ENCODE measurements at places on chromosomes 7 and 10.

DNA sequence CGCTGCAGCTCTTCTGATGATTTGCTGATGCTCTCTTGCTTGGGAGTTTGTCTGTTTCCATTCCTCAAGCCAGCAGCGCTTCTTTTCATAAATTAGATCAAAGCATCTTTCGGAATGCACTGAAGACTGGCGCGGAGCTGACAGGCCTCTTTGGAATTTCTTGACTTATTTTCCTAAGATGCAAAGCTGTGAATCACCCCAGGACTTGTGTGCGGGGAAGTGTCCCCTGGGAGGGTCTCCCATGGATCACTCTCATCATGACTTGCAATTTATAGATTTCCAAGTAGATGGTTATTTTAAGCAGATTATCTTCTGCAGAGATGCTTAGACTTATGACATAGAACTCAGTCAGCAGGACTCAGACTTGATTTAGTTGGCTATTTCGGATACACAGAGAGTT, 467.2 kb downstream of the TCERG1L start:
- no peak for DNase-seq

DNA sequence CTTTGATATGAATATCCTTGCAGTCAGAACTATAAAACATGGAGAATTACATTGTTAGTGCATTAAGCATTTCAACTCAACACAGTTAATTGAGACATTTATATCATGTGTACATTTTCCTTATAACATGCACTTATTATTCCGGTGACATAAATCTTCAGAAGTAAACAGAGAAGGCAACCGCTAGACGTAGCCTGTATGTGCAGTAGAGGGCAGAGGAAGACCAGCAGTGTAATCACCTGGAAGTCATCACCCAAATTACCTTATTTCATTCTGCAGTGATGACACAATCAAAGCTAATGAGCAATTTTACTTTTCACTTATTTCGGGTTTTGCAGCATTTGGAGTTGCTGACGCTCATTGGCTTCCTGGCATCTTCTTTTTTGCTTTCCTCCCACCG, 394.6 kb downstream of the SDK1 start:
- DNase-seq, result peak; percentile 3

- DNase-seq, result no peak
These were observed 18.9 kb upstream of the DNAJC1 start for GRCh38 chr10:22022257-22023032.

- DNase-seq, result no peak
These were observed 72.2 kb downstream of the DAGLB start for GRCh38 chr7:6375348-6376101.

GRCh38 chr7:127251036-127251464, 1.7 kb downstream of the GRM8 start:
- no peak for DNase-seq

Data from midbrain (tissue), 1 donor.